NCI-H460 (cell line): ENCODE measurements at places on chromosomes 5 and 9. TPM values are rescaled to one million over a fixed set of nuclear protein-coding genes. Genes with fewer than 3 reads are reported as not detected.

DNA sequence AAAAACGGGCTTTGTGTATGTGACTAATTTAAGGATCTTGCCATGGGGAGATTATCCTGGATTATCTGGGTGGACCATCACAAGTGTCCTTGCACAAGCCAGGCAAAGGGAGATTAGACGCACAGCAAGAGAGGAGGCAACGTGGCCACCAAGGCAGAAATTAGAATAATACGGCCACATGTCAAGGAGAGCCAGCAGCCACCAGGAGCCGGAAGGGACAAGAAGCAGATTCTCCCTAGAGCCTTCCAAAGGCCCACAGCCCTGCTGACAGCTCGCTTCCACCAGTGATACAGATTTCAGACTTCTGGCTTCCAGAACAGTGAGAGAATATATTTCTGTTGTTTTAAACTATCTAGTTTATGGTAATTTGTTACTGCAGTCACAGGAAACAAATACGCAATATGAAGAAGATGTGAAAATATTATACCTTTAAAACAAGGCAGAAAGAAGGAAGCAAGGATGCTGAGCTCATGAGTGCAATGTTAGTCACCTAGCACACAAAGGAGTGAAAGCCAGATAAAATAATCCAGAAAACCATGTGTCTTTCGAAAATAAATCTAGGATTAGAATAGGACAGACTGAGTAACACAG, 28.7 kb upstream of the F2RL1 start:
- DNase-seq = peak; percentile 86

DNA sequence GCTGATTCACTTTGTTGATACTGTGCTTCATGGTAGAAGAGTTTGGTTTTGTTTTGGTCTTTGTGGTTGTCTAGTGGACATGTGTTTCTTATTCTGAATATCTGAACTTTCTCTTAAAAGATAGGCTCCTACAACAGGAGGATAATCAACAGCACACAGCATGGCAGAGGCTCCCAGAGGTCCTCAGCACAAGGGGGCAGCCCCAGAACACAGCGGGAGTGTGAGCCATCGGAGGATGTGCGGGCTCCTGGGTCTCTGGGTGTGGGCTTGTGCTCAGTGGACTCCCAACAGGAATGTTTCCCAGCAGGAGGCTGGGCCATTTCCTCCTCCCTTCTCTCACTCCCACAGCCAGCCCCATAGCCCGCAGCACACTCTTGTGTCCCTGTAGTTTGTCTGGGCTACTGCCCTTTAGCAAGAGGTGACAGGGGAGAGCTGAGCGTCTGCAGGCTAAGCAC, 164.3 kb upstream of the OTULINL start:
- no peak for DNase-seq

DNA sequence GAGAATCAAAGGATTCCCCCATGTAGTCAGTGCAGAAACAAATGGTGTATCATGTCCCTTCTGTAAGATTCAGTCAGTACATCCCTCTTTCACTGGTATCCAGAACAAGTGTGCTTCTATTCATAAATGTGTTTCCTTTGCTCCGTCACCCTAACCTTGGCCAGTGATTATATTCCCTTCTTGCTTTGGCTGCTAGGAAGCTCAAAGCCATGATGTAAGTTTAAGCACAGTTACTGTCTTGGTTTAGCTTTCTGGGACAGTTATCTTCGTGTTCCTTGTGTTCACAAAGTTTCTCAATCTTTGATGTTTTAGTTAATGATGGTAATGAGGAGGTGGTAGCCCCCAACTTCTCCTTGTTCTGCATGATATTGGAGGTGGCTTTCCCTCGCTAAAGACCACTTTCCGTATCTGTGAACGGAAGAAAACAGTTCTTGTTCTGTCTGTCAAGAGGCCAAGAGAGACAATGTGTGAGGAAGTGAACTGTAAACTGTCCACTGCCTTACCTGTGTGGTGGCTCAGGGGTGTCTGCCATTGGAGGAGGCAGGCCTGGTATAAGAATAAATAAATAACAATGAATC, 2.2 kb upstream of the AMBP start:
- no peak for DNase-seq

GRCh38 chr5:141628175-141628788, 8.4 kb downstream of the HDAC3 start:
- DNase-seq = no peak

The HOMER1 gene
- 5.2 and 5.5 TPM in 2 replicates for total RNA-seq

The CDX1 gene
- total RNA-seq = not detected in 2 replicates
